ENCODE measurements at places on chromosomes 2 and 18.
A peak's percentile ranks its signal among the peaks of the same experiment; 100 is the strongest.

GRCh38 chr2:18445433-18446320 lies 114.8 kb downstream of the RDH14 start:
- no peak for DNase-seq

DNA sequence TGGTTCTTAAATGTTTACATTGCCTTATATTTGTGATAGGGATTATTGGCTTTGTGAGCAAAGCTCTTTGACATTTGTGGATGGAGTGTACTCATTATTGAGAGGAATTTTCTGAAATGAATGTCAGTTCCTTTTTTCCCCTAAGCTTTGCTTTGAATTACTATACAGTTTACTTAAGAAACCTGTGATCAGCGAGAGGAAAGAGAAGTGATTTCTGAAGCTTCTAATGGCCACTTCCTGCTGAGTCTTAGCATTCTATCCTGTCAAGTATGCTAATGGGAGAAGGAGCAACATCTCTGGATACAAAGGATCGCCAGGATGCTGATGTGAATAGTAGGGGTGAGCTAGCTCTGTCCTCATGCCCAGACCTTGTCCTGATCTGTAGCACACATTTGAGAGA lies 47.8 kb upstream of the MGAT5 start:
- no peak for DNase-seq

DNA sequence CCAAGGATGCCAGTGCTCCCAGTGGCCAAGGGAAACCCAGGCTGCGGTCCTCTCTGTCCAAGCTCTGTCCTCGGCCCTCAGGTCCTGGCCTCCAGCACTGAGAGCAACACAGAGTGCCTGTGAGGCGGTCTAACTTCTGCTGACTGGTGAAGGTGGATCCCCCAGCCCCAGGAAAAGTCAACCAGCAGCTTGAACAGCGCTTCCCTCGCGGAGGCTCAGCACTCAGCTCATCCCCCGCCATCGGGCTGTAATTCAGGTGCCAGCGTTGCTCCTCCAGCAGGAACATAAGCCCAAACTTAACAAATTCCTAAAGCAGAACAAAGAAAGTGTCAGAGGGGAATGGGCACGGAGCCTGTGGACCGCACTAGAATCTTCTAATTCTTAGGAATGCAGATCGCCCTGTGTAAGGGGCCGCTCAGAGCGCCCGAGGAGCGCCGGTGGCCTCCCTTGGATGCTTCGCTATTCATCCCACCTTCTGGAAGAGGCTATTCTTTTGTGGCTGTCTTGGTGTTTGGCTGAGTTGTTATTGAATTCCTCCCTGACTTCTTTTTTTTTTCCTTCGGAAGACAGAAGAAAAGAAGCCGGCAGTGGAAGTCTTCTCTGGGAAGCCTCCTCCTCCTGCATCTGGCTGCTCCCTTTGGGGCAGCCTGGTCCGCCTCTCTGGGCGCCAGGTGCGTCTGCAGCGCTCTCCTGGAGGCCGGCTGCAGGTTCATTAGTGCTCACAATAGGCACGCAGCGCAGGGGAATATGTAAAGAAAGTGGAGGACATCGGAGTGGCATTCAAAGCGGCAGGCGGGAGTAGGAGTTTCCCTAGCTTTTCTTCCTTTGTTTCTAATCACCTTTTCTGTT lies 905.6 kb downstream of the TSN start:
- no peak for DNase-seq

DNA sequence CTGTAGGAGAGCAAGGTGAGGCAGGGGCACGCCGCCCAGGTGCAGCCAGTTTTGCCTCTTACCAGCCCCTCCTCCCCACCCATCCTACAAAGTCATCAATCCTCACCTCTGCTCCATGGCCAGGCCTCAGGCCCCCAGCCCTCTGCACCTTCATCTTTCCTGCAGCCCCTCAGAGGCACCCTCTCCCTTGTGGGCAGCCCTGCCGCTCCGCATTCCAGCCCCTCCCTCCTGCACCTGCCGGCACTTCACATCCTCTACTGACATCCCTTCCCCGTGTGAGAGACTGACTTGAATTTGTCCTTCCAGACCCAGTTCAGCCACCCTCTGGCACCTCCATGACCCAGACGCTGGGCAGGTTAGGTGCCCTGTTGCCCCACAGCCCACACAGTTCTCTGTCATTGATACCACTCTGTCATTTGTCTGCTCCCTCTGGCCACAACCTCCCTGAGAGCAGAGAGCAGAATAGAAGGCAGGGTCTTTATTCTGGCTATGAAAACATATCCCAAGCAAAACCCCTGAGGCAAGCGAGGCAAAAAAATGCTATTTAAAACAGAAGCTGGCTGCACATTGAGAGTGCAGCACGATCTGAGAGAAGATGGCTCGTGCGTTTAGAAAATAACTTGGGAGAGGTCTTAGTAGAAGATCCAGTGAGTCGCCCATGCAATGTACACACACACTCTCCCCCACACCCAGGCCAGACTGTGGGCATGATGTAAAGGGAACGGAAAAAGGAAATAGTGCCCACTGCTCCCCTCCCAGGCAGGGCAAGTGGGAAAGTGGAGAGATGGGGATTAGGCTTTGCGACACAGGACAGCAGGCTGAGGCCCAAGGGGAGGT lies 25.9 kb downstream of the SDC1 start:
- no peak for DNase-seq

DNA sequence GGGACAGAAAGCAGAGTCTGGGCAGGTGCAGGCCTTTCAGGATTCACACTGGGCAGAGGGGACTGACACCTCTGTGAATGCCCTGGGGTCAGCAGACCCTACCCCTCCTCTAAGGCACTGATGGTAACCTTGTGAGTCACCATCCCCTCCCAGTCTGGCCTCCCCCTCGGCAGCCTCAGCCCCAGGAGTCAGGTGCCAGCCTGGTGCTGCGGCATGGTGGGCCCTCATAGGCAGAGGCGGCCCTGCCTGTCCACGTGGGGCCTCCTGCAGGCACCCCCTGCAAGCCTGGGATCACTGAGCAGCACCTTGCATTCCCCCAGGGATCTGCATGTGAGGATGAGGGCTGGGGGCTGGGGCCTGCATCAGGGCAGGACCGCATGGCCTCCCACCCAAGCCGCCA lies 4.8 kb upstream of the GPR17 start:
- no peak for DNase-seq

- no peak for DNase-seq
Observed at GRCh38 chr2:237404413-237404812, 9.6 kb downstream of the COL6A3 start.

- no peak for DNase-seq
Observed at GRCh38 chr2:237294460-237294859, 119.5 kb downstream of the COL6A3 start.

GRCh38 chr2:216086207-216086893 lies 4.6 kb downstream of the TMEM169 start:
- no peak for DNase-seq

GRCh38 chr2:12797815-12798214 lies 81.1 kb downstream of the TRIB2 start:
- DNase-seq: no peak

GRCh38 chr18:48122816-48123215 lies 192.4 kb upstream of the SMAD2 start:
- no peak for DNase-seq

DNA sequence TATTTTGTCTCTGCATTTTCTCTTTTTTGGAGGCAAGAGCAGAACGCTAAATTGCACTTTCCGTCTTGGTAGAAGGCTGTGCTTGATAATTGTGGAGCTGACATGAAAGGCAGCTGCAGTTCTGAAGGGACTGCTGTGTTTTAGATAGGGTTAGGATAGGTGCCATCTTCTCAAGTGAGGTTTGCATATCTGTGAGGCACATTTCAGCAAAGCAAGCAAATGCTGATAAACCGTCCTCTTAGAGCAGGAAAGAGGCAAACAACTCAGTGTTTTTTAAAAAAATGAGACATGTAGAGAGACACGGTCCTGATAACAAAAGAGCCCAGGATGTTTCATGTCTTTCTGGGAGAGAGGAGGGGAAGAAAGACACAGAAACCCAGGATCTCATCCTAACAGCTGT lies 217.7 kb downstream of the SOCS6 start:
- DNase-seq: no peak

DNA sequence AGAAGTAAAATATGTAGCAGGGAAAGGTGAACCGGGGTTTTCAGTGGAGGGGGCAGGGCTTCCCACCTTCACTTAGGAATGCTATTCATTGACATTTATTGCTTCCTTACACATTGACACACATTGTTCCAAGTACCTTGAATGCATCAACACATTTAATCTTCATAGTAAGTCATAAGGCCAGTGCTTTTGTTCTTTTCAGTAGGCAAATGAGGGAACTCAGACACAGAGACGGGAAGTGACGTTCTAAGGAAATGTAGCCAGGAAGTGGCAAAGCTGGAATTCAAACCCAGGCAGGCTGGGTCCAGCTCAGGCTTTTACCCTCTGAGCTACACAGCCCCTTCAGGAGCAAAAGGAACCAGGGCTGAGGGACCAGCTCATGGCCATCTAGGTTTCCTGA lies 20.7 kb downstream of the BMP10 start:
- DNase-seq: no peak

DNA sequence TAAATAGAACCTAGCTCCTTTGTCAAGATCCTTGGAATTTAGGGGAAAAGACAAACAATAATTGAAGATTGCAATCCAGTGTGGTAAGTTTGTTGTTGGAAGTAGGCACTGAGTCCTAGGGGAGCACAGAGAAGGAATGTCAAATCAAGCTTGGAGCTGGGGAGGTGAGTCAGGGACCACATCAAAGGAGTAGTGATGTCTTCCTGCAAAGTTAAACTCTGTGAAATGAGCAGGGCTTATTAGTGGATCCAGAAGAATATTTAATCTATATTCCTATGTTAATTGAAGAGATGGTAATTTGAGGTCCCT lies 41.7 kb upstream of the NABP1 start:
- DNase-seq: no peak

DNA sequence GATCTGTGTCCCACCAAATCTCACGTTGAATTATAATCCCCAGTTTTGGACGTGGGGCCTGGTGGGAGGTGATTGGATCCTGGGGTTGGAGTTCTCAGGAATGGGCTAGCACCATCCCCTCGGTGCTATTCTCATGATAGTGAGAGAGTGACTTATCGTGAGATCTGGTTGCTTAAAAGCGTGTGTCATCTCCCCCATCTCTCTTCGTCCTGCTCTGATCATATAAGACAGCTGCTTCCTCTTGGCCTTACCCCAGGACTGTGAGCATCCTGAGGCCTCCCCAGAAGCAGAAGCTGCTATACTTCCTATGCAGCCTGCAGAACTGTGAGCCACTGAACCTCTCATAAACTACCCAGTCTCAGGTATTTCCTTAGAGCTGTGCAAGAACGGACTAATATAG lies 163.7 kb upstream of the NDUFV2 start:
- no peak for DNase-seq

DNA sequence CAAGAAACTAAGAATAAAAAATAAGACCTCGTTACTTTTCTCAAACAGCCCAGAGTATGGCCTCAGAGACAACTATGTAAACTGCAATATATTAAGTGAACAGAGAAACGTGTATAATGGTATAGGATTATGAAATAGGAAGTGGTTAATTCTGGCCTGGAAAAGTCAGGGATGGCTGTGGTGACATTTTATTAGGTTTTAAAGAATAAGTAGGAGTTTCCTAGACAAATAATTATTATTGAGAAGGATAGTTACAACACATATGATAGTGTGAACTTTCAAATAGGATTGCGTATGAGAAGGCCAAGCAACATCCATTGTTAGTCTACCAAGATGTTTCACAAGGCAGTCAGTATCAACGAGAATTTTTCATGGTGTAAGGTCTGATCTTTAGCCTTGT lies 244.1 kb downstream of the LPIN1 start:
- no peak for DNase-seq

- no peak for DNase-seq
Observed at GRCh38 chr18:47490882-47491281, 239.4 kb upstream of the SKOR2 start.

GRCh38 chr2:75208738-75209137 lies 9.4 kb upstream of the TACR1 start:
- DNase-seq: no peak

GRCh38 chr2:191664823-191665677 lies 12.9 kb upstream of the NABP1 start:
- DNase-seq: no peak

- no peak for DNase-seq
Observed at GRCh38 chr2:151979694-151980093, 119.2 kb downstream of the CACNB4 start.

- no peak for DNase-seq
Observed at GRCh38 chr2:232363784-232364615, 14.6 kb upstream of the ALPP start.

- DNase-seq: no peak
Observed at GRCh38 chr2:12089496-12089895, 343.1 kb downstream of the LPIN1 start.

GRCh38 chr2:108395155-108395554 lies 17.4 kb downstream of the SULT1C4 start:
- DNase-seq: no peak

GRCh38 chr18:24827501-24827900 lies 367.1 kb downstream of the HRH4 start:
- DNase-seq: no peak

DNA sequence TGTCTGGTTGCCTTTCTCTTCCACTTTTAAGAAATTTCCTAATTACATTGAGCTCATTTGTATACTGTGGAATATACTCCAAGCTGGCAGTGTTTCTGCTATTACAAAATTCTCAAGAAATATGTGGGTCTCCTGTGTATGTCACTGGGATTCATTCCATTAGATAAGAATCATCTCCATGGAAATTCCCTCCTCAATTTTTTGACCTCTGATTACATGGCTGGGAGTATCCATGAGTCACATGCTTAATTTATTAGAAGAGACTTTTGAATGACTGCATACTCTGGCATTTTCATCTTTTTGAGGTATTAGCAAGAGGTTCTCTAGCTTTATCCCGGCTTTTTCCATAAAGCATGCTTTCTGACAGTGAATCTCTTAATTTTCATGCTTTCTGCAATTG lies 665.5 kb upstream of the CNTNAP5 start:
- no peak for DNase-seq

- DNase-seq: no peak
Observed at GRCh38 chr2:225413786-225414185, 14.3 kb downstream of the NYAP2 start.

- DNase-seq: no peak
Observed at GRCh38 chr2:98846041-98846440, 90.0 kb downstream of the CRACDL start.

DNA sequence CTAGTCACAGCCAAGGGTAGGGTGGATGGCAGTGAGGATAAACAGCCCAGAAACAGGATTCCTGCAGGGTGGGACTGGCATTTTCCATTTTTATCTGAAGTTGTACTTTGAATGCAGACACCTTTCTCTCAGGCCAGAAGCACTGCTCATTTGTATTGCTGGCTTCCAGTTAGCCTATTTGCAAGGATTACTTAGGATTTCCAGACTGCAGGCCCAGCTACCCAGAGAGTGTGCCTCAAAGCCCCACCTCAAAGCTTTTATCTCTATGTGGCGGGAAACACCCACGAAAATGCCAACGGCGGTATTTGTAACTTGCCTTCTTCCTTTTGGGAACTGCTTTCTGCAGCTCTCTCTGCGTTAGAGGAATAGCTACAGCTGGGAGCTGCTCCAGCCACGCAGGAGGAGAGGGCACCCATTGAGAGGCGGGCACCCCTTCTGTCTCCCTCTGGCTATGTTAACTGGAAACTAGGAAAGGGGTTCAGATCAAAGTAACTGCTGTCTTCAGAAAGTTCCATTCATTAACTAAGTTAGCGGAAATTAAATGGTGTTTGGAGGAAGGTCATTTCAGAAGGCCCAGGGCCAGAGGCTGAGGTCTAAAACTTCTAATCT lies 144.9 kb downstream of the TGIF1 start:
- no peak for DNase-seq

GRCh38 chr2:39508198-39508597 lies 71.1 kb upstream of the MAP4K3 start:
- no peak for DNase-seq

- DNase-seq: peak; percentile 27
Observed at GRCh38 chr2:48114256-48114655, 208.0 kb upstream of the FBXO11 start.

- DNase-seq: no peak
Observed at GRCh38 chr2:105840933-105841332, 96.2 kb downstream of the NCK2 start.
